ENCODE measurements at places on chromosomes 13 and 19.

DNA sequence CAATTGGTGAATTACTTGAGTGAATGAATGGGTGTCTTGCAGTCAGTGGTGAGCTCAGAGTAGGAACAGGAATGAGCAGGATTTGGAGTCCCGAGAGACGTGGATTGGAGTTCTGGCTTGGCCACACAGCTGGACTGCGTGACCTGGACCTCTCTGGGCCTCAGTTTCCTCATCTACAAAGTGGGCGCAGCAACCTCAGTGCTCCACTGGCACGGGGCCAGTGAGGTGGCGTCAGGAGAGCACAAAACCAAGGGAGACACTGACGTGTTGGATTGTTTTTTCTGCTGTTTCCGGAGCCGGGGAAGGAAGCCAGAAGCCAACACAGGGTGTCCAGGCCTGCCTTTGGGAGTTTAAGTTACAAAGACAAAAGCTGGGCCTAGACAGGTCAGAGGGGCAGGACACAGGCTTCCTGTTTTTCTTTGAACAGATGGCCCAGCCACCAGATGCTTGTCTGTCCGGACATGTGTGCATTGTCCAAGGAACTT lies 6.5 kb upstream of the DOCK6 start:
- DNase-seq, result peak; percentile 74

DNA sequence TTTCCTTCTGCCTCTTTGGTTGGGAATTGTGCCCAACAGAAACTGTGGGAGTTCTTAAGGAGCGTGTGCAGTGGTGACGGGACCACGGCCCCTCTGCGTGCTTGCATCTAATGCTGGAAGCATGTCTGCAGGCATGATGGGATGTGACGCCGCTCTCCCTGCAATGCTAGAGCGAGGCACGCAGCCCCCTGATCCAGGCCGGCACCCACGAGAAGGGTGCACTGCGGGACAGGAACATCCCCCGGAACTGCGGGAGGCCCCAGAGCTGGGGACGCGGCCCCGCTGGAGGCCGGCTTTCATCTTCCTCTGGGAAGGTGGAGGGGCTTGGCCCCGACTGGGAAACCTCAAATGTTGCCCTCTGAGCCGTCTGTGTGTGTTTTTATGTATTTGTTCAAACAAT lies 32.7 kb downstream of the TMEM255B start:
- DNase-seq, result no peak

GRCh38 chr19:14933506-14933905 lies 7.8 kb upstream of the OR7C2 start:
- no peak for DNase-seq

DNA sequence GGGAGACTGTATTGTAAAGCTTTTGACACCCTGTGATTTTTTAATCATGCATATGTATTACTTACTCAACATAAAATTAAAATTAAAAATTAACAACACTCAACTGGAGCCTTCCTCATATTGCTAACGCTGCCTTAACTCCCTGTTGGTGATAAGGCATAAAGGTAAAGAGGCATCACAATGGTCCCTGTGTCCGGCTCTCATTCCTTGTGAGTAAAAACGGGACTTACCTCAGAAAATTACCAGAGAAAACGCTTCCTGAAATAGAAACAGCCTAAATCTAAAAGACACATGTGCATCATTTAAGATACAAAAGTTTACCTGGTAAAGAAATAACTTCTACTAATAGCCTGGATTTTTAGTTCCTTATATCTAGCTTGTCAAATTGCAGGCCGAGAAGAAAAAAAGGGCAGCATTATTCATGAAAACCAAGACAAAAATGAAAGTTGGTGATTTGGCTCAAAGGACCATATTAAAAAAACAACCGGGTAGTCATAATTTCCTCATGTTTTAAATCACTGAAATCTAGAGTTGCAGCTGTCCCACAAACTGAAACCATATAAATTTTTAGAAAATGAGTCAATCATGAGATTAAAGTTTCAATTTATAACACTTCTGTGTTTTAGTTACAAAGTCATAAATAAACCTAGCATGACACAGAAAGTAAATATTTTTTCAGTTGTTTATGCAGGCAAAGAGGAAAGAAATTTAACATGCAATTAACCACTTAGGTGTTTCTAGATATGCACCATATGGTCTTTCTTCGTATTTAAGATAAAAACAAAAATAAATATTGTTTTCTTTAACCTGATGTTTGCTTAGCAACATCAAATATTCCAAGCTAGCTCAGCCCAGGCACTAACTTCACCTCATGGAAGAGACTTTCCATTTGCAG lies 94.7 kb downstream of the MIPEP start:
- peak; percentile 57 for DNase-seq

DNA sequence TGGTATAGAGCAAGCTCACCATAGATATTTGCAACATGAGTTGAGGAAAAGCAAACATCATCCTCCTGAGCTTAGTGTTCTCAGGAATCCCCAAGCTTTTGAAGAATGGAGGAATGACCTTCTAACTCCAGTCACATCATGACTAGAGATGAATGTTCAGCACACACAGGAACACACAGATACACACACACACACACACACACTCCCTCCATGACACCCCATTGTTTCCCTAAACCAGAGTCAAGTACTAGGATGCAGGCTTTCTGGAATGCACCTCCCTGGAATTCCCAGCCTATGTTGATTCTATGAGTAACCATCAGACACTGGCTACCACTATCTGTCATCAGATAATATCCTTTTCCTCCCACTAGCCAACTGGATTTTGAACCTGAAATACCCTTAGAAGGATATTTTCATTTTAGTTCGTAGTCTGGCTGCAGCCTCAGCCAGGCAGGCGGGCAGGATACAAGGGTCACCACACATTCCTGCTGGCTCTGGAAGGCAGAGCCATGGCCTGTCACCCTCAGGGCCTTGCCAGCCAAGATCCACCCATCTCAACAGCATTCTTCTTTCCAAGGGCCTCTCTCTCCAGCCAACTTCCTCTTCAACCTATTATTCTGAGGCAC lies 162.4 kb downstream of the FOXO1 start:
- DNase-seq, result no peak

GRCh38 chr13:44667943-44668342 lies 91.8 kb upstream of the TSC22D1 start:
- peak; percentile 13 for DNase-seq

- DNase-seq, result no peak
Observed at GRCh38 chr13:46647512-46648065, 94.6 kb downstream of the LRCH1 start.

DNA sequence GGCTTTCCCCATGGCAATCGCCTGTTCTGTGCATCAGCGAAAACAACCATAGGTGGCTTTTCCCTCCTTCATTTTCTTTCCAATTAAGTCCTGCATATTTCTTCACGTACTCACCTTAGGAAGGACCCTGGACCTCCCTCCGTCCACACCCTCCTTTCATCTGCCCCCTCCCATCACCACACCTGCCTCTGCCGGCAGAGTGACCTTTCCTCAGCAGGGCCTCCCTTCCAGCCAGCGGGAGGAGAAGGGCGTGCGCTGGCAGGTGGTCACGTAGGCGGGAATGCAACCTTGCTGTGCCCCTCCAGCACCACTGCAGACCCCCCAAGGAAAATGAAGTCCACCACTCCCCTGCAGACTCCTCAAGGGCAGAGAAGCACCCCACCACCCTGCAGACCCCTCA lies 61.1 kb downstream of the GSX1 start:
- no peak for DNase-seq

- no peak for DNase-seq
Observed at GRCh38 chr19:52692431-52693008, 42.3 kb downstream of the ZNF611 start.

DNA sequence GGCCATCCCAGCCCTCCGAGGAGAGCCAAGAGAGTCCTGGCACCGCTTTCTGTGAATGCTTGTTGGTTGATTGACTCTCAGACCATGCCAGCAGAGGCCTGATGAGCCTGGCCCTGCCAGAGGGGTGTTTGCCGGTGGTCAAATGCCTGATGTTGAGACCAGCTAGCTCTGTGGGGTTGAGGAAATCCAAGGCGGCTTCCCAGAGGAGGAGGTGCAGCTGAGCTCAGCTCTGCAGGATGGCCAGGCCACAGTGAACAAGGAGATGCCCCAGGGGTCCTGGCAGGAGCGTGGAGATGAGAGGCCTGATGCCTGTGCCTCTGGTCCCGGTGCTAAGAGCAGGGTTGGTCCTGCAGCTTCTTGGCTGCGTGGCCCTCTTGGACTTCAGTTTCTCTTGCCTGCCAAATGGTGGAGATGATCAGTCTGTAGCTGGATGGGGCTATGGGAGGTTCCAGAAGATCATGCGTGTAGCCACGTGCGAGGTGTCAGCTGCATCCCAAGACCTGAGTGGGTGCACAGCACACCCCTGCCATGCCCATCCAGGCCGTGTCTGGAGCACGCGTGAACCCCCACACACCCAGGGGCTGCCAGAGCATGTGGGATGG lies 16.8 kb downstream of the NFIC start:
- no peak for DNase-seq

- no peak for DNase-seq
Observed at GRCh38 chr13:67048821-67049150, 181.3 kb downstream of the PCDH9 start.

GRCh38 chr13:25923217-25924085 lies 128.4 kb downstream of the SHISA2 start:
- no peak for DNase-seq

GRCh38 chr19:1911098-1911497 lies 5.9 kb downstream of the ADAT3 start:
- DNase-seq, result no peak

DNA sequence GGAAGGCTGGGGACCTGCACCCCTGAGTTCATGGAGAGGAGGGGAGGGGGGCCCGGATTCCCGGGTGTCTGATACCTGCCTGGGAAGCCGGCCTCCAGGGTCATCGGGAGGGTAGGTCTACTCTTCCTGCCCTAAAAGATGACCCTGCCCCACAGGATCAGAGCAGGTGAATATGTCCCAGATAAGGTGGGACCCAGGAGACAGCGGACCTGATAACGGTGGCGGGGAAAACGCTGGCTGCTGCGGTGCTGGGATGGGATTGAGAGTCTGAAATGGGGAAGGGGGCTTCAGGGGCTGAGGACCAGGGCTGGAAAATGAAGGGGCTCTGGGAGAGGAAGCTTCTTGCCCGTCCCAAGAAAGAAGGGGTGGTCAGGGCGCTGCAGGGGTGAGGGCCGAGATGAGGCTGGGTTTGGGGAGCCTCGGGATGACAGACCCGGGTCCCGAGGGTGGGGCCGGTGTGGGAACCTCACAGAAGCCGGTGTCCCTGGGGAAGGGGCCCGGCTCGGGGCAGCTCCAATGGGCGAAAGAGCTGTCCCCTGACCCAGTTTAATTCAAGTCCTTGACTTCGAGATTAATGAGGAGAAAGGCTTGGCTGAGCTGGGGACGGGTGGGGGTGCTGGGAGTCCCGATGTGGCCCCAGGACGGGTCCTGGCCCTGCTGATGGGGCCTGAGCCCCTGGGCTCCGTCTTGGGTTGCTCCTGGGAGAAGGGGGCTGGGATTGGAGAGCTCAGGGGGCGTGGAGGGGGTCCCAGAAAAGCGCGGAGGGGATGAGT lies 823 bp downstream of the TTYH1 start:
- no peak for DNase-seq

DNA sequence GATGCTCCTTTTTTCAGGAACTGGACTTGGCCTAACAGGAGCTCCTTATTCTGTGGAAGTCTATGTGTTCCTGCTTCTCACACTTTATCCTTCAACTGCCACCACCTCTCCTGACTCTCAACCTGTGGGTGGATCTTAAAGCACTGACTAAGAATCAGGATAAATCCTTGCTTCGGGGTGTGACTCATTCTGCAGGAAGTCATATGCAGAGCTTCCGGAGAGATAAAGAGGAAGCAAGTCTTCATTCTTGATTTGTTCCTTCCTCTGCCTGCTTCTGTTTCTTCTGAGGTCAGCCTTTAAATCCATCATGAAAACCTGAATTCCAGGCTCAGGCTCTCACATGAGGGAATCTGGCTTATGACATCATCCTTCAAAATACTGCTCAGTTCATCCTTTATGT lies 137.1 kb upstream of the ATXN8OS start:
- no peak for DNase-seq

GRCh38 chr13:95603887-95604555 lies 40.5 kb downstream of the DZIP1 start:
- DNase-seq, result peak; percentile 3

DNA sequence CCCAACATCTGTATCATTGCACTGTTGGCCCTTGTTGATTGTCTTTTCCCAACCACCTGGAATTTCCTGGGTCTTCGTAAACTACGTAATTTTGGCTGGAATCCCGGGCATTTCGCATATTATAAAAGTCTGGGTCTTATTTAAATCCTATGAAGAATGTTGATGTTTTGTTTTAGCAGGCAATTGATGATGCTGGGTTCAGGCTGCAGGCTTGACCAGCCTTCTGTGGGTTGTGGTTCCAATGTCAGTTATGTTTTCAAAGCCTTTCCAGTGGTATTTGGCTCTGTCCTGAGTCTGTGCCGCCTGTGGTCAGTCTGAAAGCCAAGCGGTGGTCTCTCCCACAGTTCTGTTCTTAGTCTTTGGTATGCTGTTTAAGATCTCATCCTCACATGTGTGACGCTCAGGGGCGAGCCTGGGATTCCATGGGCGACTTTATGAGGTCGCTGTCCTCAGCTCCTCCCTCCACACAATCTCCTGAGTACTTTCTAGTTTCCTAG lies 12.4 kb downstream of the SLC35E1 start:
- DNase-seq, result no peak

DNA sequence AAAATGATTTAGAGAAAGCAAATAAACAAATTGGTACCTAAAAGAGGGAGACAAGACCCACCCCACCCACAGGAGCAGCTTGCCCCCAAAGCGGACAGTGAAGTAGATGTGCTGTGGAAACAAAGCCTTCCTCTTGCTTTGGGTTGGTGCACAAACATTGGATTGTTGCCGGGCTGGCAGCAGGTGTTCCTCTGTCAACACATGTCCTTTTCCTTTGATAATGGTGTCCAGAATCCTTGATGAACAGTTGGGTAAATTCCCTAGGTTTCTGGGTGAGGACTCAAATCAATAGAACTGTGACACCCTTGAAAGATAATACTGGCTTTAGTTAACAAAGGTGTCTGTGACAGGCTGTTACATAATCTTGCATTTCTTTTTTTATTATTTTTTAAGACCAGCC lies 311.8 kb downstream of the SPRY2 start:
- DNase-seq, result no peak

GRCh38 chr13:42997381-42997780 lies 5.3 kb upstream of the EPSTI1 start:
- DNase-seq, result no peak

DNA sequence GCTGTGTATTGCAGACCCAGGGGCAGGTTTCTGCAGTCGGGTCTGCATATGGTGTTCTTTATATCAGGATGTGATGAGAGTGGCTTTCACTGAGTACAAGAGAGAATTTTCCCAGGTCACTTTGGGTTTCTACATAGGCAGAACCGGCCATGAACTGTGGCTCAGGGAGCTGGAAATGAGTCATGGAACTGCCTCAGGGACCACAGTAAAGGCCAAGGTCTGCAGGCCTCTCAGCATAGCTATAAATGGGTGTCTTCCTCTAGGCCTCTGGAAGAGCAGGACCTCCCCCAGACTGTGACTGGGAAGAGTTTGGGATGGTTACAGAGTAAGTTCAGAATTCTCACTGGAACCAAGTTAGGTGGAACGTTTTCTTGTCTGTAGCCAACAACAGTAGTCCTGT lies 51.8 kb upstream of the ZNF681 start:
- DNase-seq, result no peak

GRCh38 chr13:112995395-112996191 lies 26.6 kb downstream of the MCF2L start:
- DNase-seq, result peak; percentile 46

GRCh38 chr19:50870417-50871089 lies 2.7 kb upstream of the KLK2 start:
- no peak for DNase-seq

- DNase-seq, result peak; percentile 68
Observed at GRCh38 chr19:53772943-53773342, 51.2 kb downstream of the NLRP12 start.

- DNase-seq, result no peak
Observed at GRCh38 chr13:109868578-109869311, 82.4 kb upstream of the IRS2 start.

Data from tongue (tissue), 3 donors.